Activated CD4-positive, alpha-beta T cell treated with anti-CD3 and anti-CD28 coated beads for 36 hours (primary cell): ENCODE measurements at places on chromosomes 3 and 15. TPM values are rescaled to one million over a fixed set of nuclear protein-coding genes. Genes with fewer than 3 reads are reported as not detected.
A peak's percentile ranks its signal among the peaks of the same experiment; 100 is the strongest.

DNA sequence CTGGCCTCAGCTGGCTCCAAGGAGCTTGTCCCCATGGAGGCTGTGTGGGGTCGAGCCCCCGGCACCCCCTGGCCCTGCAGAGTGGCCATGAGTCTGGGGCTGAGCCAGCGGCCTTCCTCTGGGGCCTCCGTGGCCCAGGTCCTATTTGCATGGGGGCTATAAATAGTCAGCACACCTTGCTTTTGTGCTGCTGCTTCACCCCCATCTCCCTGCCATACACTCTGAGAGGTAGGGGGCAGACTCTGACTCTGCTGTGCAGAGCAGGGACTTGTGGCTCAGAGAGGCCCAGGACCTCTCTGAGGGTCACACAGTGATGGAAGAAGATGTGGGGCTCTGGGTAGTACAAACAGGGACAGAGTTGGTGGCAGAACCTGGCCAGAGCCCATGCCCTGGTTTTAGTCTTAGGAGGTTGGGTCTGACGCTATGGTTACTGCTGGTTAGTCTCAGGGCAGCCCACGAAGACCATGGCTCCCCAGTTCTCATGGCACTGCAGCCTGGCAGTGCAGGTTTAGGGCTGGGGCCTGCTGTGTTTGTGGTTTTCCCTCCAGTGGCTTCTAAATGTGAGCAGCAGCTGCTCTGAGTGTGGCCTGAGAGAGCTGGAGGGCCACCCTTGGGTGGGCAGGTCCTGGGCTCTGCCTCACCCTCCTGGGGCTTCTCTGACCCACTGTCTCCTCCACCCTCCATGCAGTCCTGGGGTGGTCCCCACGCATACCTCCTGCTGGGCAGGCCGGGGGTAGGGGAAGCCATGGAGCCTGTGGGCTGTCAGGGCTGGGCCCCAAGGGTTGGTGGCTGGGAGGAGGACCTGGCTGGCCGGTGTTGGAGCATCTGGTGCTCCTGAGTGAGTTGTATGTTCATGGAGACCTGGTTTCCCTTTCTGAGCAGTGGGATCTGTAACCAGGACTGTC lies 13.6 kb downstream of the PRKCD start:
- no peak overlapping the region for H3K4me3 ChIP-seq
- DNase-seq: no peak
- H3K4me1 ChIP-seq: peaks cover 15% of the 10 kb centered on the region

- peak within 1 kb of the TSS; percentile 44 for H3K27ac ChIP-seq
- no peaks in the 10 kb centered on the region for H3K36me3 ChIP-seq
- peak within 1 kb of the TSS; percentile 64 for H3K4me3 ChIP-seq
- H3K4me1 ChIP-seq: peaks cover 23% of the 10 kb centered on the region
- H3K27me3 ChIP-seq: peaks cover 53% of the 10 kb centered on the region
Observed at GRCh38 chr15:88256279-88257230, at the start of gene NTRK3. TSS of gene NTRK3 (minus strand) at chr15:88256739. CDS start at chr15:88256153, 586 bp downstream.

DNA sequence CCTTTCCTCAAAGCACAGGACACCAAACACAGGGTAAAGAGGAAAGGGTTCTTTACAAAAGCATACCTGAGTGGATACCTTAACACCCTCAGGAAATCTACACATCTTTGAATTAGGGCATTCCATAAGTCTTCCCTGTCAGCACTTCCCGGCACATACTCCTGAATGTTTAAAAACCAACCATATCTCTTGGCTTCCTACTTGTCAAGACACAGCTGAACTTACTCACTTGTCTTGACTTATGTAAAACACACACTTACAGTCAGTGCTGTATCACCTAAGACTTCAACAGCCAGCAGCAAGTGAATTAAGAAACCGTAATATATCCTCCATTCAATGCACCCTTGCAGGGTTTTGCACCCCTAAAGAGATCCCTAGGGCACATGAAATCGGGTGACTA lies 17.5 kb downstream of the IL1RAP start:
- no peak for DNase-seq
- H3K4me3 ChIP-seq: no peak overlapping the region

- H3K4me3 ChIP-seq: no peak overlapping the region
- DNase-seq: no peak
- H3K4me1 ChIP-seq: no peaks in the 10 kb centered on the region
- no peaks in the 10 kb centered on the region for H3K27me3 ChIP-seq
- peaks cover 81% of the 10 kb centered on the region for H3K36me3 ChIP-seq
Observed at GRCh38 chr15:92949604-92950249, 49.6 kb downstream of the CHD2 start.

DNA sequence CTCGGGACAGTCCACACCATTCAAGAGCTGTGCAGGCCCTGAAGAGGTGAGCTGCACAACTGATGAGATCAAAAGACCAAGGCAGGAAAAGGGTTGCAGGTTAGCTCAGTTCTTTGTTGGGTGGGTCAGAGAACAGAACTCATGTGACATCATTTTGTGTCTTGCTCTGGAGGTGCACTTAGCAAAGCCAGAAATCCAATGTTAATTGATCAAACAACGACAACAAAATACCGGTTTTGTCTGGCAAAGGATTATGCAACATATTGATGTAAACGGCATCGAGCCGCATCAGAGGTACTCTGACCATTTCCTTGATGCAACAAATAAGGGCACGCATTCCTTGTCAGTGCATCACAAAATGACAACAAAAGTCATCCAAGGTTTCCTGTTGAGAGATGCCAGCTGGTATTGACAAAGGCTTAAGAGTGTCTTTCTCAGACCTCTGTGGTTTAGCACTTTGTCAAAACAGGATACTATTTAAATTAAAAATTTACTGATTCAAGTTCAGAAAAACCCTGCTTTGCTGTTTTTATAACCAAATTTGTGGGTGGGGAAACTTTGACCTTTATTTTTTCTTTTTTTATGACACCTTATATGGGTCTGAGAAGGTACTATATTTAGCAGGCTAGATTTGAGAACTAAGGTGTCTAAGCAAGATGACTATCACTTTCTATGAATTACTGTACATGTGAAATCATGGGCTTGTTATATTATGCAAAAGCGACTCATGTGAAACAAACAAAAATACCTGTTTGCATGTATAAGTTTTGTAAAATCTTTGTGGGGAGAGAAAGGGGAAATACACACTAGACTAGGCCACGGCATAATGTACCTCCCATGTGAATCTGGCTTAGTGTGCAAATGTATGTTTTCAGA lies 496.1 kb downstream of the FOXP1 start:
- no peaks in the 10 kb centered on the region for H3K27me3 ChIP-seq
- H3K4me3 ChIP-seq: peak overlapping the region; percentile 52
- H3K27ac ChIP-seq: peak overlapping the region; percentile 93
- peaks cover 94% of the 10 kb centered on the region for H3K4me1 ChIP-seq

DNA sequence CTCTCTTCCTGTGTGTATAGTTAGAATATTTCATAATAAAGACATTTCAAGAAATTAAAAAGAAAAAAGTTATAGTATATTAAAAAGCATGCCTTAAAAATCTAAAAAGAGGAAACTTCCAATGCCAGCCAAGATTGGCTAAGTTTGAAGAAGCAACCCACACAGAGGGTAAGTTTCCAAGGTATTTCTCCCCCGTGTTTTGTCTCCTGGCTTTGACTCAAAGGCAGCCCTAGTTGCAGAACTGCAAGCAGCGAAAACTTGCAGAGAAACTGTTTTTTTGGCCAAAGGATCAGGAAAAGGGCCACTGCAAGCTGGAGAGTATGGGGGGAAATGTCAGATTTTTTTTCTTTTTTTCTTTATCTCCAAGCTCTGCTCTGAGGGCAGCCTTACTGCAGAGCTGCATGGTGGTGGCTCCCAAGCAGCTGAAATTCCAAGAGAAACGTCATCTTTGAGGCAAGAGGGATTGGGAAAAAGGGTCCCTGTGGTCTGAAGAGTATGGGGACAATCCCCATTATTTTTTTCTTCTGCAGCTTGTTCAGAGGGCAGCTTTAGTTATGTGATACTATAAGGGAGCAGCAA lies 23.0 kb downstream of the HACL1 start:
- H3K4me1 ChIP-seq: peaks cover 5% of the 10 kb centered on the region
- no peak overlapping the region for H3K27ac ChIP-seq
- DNase-seq: no peak
- H3K36me3 ChIP-seq: peaks cover 13% of the 10 kb centered on the region
- no peaks in the 10 kb centered on the region for H3K27me3 ChIP-seq
- no peak overlapping the region for H3K4me3 ChIP-seq

- no peaks in the 10 kb centered on the region for H3K27me3 ChIP-seq
- no peak for DNase-seq
- no peaks in the 10 kb centered on the region for H3K4me1 ChIP-seq
- H3K4me3 ChIP-seq: no peak overlapping the region
Observed at GRCh38 chr3:48130321-48130904, 57.8 kb downstream of the CDC25A start.

Gene C3orf62
- 3.9 TPM for total RNA-seq
